ENCODE measurements at places on chromosomes 2 and 18.

DNA sequence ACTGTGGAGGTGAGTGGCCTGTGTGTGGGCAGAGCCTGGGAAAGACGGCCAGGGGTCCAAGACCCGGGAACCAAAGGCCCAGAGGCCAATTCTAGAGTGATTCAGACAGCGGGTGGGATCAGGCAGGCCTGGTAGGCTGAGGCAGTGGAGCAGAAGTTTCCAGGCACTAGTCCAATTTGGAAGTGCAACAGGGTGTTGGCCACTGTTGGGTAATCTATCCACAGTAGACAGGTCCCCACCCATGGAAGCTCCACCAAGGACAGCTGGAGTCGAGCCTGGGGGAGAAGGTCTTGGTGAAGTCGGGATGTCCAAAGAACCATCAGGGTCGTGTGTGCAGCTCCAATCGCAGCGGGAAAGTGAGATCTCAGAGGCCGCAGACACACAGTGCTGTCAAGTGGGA is 125.8 kb upstream of the COPS8 start:
- no peak for DNase-seq

DNA sequence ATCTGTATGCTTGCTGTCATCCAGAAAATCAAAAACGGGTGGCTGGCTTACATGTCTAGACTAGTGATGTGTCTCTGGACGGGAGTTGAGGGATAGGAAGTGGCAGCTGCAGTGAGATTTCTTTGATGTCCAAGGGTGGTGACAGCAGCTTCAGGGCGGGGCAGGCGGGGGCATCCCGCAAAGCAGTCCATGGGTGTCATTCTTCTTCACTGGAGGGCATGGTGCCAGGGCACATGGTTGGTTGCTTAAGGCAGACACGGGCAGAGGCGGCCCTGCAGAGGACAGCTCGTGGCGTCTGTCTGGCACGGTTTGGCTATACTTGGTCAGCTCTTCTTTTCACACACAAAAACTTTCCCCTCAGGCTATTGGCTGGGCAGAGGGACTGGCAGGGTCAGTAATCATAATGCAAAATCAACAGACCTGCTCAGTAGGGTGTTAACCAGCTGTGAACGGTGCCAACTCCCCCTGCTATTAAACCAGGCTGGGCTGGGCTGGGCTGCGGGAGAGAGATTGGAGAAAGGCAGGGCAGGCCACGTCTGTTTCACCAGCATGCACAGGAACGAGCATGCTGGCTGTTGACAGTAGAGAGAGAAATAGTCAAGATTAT is 63.7 kb downstream of the COL4A3 start:
- DNase-seq, result no peak

DNA sequence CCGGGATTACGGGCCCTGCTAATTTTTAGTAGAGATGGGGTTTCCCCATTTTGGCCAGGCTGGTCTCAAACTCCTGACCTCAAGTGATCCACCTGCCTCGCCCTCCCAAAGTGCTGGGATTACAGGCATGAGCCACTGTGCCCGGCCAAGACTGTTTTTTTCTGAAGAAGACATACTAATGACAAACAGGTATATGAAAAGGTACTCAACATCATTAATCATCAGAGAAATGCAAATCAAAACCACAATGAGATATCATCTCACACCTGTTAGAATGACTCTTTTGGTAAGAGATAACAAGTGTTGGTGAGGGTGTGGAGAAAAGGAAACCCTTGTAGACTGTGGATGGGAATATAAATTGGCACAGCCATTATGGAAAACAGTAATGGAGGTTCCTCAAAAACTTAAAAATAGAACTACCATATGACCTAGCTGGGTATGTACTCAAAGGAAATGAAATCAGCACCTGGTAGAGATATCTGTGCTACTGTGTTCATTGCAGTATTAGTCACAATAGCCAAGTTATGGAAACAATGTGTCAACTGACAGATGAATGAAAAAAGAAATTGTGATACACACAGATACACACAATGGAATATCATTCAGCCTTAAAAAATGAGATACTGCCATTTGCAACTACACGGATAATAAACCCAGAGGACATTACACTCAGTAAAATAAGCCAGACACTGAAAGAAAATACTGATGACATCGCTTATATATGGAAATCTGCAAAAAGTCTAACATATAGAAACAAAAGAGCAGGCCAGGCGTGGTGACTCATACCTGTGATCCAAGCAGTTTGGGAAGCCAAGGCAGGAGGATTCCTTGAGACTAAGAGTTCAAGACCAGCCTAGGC is 20.8 kb downstream of the SOS1 start:
- DNase-seq, result peak; percentile 22

- no peak for DNase-seq
These were observed 157.0 kb downstream of the ERBB4 start for GRCh38 chr2:212381428-212382102.

GRCh38 chr2:196220671-196221070 is 49.3 kb upstream of the STK17B start:
- DNase-seq, result no peak

- no peak for DNase-seq
These were observed 34.8 kb upstream of the MGAT5 start for GRCh38 chr2:134218930-134219658.

DNA sequence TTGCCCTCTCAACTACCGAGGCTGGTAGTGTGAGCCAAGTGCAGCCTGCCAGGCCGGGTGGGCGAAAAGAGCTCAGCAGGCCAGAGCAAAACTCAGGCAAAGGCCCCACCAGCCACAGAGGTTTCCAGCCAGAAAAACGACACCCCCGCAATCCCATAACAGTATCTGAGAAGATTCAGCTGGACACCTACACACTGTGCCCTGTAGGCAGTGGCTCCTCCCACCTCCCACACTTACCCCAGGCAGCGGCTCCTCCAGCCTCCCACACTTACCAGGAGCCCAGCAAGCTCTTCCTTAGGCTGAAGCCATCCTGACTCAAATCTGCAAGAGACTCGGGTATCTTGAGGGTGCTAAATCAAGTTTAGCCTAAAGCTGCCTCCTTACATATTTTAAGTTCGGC is 15.6 kb upstream of the TMEM18 start:
- DNase-seq, result no peak

GRCh38 chr2:38095079-38095995 is 19.4 kb upstream of the CYP1B1 start:
- DNase-seq, result no peak

DNA sequence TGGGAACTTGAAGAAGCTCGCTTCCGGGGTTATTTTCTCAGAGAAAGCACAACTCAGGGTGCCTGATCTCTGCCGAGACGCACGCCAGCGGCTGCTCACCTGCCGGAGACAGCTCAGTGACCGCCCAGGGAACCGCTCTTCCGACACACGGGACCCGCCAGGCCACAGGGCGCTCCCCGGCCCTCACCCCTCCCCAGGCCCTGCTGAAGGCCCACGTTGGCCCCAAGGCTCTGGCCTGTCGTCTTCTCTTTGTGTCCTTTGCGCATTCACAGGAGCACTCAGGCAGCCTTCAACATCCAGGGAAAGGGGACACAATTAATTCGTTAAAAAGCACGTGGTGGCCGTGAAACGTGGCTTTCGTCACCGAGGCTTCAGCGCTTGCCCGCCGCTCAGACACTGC is 276.3 kb upstream of the SALL3 start:
- DNase-seq, result no peak

GRCh38 chr2:23659773-23660172 is 267.1 kb downstream of the ATAD2B start:
- DNase-seq, result no peak

GRCh38 chr2:65035351-65035943 is 20.8 kb upstream of the CEP68 start:
- DNase-seq, result no peak

GRCh38 chr2:170711196-170711773 is 3.9 kb upstream of the SP5 start:
- no peak for DNase-seq

DNA sequence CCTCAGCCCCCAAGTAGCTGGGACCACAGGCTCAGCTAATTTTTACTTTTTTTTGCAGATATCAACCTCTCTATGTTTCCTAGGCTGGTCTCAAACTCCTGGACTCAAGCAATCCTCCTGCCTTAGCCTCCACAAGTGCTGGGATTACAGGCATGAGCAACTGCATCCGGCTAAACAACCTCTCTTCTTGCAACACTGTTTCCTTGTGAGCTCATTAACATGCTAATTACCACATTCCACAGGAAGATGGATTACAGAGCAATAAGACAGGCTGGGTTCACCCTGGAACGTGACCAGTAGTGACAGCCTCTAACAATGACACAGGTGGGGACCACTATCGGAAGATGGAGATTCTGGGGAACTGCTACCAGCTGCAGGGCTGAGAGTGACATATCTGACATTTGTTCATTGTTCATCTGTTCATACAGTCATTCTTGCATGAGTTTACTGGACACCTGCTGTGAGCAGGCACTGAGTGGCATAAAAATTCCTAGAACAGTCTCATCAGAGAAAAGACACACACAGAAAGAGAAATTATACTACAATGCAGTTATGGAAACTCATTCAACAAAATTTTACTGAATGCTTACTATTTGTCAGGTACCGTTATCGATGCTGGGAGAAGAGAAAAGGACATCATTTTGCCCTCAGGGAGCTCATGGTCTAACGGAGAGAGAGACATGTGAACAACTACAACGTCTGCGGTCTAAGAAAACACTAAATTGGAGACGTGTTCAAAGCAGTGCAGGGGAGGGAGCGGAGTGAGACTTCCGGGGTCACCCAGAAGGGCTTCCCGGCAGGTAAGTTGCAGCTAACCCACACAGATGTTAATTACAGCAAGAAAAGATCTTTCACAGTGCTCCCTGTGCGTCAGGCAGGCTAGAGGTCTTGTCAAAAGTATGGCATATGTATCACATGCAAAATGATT is 37.6 kb downstream of the PROC start:
- no peak for DNase-seq

DNA sequence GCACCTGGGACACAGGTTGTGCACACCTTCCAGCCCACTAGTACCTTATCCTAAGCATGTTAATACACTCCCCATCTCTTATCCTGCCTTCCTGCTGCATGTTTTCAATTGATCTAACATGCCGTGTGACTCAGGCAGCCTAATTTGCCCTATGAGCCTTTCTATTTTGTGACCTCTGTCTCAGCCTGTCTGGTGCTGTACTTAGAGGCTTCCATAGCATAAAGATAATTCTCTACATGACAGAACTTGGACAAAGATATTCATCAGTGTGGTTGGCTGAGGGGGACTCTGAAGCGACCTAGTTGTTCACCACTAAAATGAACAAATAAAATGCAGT is 8.6 kb upstream of the TMEM37 start:
- no peak for DNase-seq

GRCh38 chr18:76450452-76451395 is 44.3 kb downstream of the ZNF516 start:
- no peak for DNase-seq

DNA sequence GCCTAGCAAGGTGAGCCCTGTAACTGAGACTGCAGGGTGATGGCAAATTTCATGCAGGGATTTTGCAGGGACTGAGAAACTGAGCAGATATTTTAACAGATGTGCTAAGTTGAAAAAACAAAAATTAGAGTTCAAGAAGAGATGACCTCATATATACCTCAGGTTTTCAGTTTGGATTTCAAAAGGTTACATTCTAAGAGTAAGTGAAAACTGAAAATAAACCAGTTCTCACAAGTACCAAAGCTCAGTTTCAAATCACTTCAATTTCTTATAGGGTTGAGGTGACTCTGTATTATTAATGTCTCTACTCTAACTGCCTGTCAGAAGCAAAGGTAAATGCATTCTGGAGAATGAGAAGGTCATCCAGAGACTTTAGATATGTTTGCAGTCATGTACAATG is 237.4 kb upstream of the VRK2 start:
- no peak for DNase-seq

DNA sequence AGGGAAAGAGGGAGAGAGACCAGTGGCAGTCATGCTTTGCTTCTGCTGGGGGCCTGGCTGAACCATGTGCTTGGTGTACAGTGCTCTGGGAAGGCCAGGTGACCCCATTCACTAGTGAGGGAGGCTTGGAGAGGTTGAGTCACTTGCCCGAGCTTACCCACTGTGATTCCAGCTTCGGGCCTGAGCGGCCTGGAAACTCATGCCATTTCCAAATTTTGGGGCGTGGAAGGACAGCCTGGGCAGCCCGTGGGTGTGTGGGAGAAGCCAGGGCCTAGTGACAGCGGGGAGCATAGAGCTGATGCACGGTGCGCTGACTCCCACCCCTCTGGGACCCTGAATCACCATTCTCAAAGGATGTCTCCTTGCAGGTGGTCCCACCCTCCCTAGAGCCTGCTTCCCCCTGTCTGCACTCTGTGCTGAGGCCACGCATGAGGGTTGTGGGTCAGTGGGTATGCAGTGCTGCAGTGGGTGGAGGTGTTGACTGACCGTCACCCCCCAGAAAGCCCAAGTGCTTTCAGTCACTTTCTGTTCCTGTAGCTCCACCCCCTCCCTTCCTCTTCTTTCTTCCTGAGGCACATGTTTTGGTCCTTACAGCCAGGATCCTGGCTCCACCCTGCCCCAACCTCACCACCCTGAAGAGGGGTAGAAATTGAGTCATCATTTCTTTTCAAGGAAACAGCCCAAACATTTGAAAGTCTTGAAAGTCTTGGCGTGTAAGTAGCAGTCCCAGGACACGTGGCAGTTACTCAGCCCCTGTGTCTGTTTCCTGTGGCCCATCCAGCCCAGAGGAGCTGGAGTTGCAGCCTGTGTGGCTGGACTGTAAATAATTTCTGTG is 69.3 kb upstream of the MCFD2 start:
- DNase-seq, result peak; percentile 52

GRCh38 chr2:28665041-28665704 is 86.5 kb upstream of the PPP1CB start:
- DNase-seq, result no peak

GRCh38 chr2:67076239-67076624 is 320.9 kb upstream of the ETAA1 start:
- DNase-seq, result no peak

- DNase-seq, result no peak
These were observed 127.7 kb downstream of the RNF152 start for GRCh38 chr18:61765097-61765496.

DNA sequence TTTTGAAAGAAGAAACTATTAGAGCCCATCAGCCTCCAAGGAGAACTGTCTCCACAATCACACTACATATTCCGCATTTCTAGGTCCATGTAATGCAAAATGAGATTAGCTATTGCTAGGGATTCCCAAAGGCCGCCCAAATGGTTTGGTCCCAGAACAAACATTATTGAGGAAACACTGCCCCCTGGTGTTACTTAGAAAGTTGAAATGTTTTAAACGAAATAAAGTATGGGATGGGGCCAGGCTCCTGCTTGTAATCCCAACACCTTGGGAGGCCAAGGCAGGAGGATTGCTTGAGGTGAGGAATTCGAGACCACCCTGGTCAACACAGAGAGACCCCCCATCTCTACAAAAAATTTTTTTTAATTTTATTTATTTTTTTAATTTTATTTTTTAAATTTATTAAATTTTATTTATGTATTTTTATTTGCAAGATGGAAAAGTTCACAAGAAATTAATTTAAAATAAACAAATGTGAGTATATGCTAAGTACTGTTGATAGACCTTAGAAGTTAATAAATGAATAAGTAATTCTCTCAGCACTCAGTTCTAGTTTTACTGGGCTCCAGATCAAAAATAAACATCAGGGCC is 5.5 kb downstream of the NHEJ1 start:
- no peak for DNase-seq

DNA sequence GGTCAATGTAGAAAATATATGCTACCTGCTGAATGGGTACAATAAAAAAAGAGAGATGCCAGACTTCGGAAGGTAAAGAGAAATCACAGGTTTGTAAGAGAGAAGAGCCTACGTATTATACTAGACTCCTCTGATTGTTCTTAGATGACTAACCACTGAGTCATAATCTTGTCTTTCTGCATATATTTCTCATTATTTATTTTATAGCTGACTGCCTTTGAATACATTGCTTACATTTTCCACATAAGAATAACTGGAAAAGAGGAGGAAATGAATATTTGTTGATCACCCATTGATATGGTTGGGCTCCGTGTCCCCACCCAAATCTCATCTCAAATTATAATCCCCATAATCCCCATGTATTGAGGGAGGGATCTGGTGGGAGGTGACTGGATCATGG is 90.3 kb upstream of the RAB27B start:
- DNase-seq, result no peak

Measured in activated naive CD4-positive, alpha-beta T cell treated with anti-CD3 and anti-CD28 coated beads, Interleukin-2, amount 50 U/mL, for 16 hours (primary cell).